ENCODE measurements at places on chromosomes 13 and 19. TPM values are rescaled to one million over a fixed set of nuclear protein-coding genes. Genes with fewer than 3 reads are reported as not detected.

DNA sequence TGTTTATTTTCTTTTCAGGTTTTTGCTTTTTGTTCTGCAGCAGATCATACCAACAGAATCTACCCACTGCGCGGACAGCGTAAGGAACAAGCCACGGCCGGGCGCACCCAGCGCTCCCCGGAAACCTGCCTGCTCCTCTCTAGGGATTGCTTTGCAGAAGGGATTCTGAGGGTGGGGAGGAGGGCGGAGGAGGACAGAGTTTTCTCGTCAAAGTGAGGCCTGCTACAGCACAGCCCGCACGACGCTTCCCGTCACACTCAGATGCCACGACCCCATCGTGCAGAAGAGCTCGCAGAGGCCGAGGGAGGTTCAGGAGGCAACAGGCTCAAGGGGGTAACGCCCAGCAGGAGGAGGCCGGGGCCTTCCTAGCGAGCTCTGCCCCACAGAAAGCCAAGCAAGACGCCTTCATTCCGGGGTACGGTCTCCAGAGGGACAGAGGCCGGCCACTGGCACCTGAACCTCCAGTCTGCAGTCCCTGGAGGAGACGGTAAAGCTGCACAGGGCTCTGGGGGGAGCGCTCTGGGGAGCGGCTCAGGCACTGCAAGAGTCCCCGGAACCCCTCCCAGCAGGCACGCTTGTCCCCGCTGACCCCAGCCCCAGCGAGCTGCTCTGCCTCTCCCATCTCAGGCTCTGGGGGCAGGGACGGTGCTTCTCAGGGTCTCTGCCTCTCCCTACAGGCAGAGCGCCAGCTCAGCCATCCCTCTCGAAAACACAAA lies 6.9 kb downstream of the REXO1 start:
- H3K27ac ChIP-seq: no peak overlapping the region
- H3K4me1 ChIP-seq: peaks cover 21% of the 10 kb centered on the region
- no peaks in the 10 kb centered on the region for H3K27me3 ChIP-seq
- H3K4me3 ChIP-seq: no peak overlapping the region
- no peak for DNase-seq
- no peaks in the 10 kb centered on the region for H3K36me3 ChIP-seq

Gene PSG6
- not detected for total RNA-seq

Gene REXO1
- 29.8 TPM for total RNA-seq

Gene ZNF571
- 34.2 TPM for total RNA-seq

Gene ACER1
- total RNA-seq: 5.3 TPM

GRCh38 chr19:29263305-29264135 lies 50.6 kb upstream of the UQCRFS1 start:
- no peaks in the 10 kb centered on the region for H3K27me3 ChIP-seq
- H3K4me3 ChIP-seq: no peak overlapping the region
- no peaks in the 10 kb centered on the region for H3K36me3 ChIP-seq
- no peak for DNase-seq
- no peak overlapping the region for H3K27ac ChIP-seq

GRCh38 chr19:53789708-53790678 lies 34.1 kb downstream of the NLRP12 start:
- no peaks in the 10 kb centered on the region for H3K27me3 ChIP-seq
- H3K4me1 ChIP-seq: no peaks in the 10 kb centered on the region
- no peak overlapping the region for H3K27ac ChIP-seq
- DNase-seq: no peak
- no peaks in the 10 kb centered on the region for H3K36me3 ChIP-seq

DNA sequence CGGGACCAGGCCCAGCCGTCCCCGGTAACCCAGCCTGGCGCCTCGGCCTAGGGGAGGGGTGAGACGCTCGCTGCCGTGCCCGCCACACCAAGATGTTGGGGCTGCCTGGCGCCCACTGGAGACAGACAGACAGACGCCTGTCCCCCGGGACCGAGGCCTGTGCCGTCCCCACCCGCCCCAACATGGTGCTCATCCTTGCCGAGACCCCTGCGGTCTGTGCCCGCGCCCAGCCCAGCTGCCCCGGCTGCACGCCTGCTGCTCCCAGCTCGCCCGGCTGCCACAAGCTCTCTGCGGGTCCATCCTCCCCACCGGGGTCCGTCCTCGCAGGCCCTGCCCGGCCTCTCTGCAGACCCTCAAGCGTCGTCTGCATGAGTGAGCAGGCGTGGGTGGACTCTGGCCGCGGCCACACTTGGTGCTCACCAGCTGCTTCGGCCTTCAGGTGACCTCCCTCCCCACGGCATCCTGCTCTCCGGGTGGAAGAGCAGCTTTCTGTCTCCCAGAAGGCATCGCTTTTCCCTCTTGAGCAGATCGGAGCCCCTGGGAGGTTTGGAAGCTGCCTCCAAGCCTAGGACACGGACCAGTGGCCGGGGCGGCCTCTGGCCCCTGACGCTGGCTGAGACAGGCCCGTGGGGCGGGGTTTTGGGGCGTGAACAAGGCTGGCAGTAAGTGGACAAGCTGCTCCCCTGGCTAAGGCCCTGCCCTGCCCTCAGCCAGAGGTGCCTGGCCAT lies 6.7 kb upstream of the TMPRSS9 start:
- H3K36me3 ChIP-seq: no peaks in the 10 kb centered on the region
- H3K4me3 ChIP-seq: no peak overlapping the region
- no peaks in the 10 kb centered on the region for H3K27me3 ChIP-seq
- H3K27ac ChIP-seq: no peak overlapping the region
- no peaks in the 10 kb centered on the region for H3K4me1 ChIP-seq
- no peak for DNase-seq

GRCh38 chr13:80237646-80238045 lies 103.3 kb downstream of the SPRY2 start:
- no peak for DNase-seq
- H3K4me3 ChIP-seq: no peak overlapping the region
- H3K36me3 ChIP-seq: no peaks in the 10 kb centered on the region
- no peaks in the 10 kb centered on the region for H3K4me1 ChIP-seq
- no peak overlapping the region for H3K27ac ChIP-seq

GRCh38 chr19:42345191-42345812 lies 19.9 kb downstream of the MEGF8 start:
- H3K27me3 ChIP-seq: no peaks in the 10 kb centered on the region
- no peak overlapping the region for H3K4me3 ChIP-seq
- no peak for DNase-seq
- H3K36me3 ChIP-seq: peaks cover 4% of the 10 kb centered on the region

GRCh38 chr13:40191186-40191980 lies 475.1 kb downstream of the FOXO1 start:
- no peaks in the 10 kb centered on the region for H3K36me3 ChIP-seq
- no peak overlapping the region for H3K4me3 ChIP-seq
- H3K27me3 ChIP-seq: no peaks in the 10 kb centered on the region

- H3K36me3 ChIP-seq: no peaks in the 10 kb centered on the region
- H3K27ac ChIP-seq: peak overlapping the region; percentile 51
- no peaks in the 10 kb centered on the region for H3K27me3 ChIP-seq
- DNase-seq: no peak
- H3K4me1 ChIP-seq: no peaks in the 10 kb centered on the region
- no peak overlapping the region for H3K4me3 ChIP-seq
Measured at GRCh38 chr19:47723581-47723940, 10.3 kb downstream of the EHD2 start.

- peaks cover 16% of the 10 kb centered on the region for H3K36me3 ChIP-seq
- no peaks in the 10 kb centered on the region for H3K27me3 ChIP-seq
- DNase-seq: no peak
- no peak overlapping the region for H3K27ac ChIP-seq
- H3K4me3 ChIP-seq: no peak overlapping the region
Measured at GRCh38 chr19:38812009-38812840, 520 bp downstream of the LGALS4 start.

- DNase-seq: no peak
- H3K27ac ChIP-seq: no peak overlapping the region
- no peaks in the 10 kb centered on the region for H3K27me3 ChIP-seq
- H3K4me1 ChIP-seq: no peaks in the 10 kb centered on the region
Measured at GRCh38 chr19:29271911-29272310, 59.0 kb upstream of the UQCRFS1 start.

DNA sequence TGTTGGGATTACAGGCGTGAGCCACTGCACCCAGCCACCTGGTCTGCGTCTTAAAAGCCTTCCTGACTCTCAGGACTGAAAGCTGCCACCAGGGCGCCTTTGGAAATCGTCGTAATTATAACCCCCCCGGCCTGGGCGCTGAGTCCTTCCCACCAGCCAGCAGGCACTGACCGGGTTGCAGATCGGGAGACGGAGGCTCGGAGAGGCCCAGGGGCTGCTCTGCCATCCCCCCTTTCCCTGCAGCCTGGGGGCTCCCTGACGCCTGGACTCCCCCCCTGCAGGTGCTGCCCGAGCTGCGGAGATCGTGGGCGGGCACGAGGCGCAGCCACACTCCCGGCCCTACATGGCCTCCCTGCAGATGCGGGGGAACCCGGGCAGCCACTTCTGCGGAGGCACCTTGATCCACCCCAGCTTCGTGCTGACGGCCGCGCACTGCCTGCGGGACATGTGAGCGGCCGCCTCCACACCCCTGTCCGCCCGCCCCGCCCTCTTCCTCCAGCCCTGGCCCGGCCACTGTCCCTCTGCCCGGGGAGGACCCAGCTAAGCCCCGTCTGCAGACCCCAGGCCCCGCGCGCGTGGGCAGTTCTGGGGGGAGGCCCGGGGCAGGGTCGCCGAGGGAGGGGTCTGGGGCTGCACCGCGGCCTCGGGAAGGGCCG lies 2.5 kb downstream of the PRTN3 start:
- H3K27ac ChIP-seq: no peak overlapping the region
- no peak for DNase-seq
- no peaks in the 10 kb centered on the region for H3K36me3 ChIP-seq
- peak overlapping the region; percentile 3 for H3K4me3 ChIP-seq
- H3K4me1 ChIP-seq: no peaks in the 10 kb centered on the region

DNA sequence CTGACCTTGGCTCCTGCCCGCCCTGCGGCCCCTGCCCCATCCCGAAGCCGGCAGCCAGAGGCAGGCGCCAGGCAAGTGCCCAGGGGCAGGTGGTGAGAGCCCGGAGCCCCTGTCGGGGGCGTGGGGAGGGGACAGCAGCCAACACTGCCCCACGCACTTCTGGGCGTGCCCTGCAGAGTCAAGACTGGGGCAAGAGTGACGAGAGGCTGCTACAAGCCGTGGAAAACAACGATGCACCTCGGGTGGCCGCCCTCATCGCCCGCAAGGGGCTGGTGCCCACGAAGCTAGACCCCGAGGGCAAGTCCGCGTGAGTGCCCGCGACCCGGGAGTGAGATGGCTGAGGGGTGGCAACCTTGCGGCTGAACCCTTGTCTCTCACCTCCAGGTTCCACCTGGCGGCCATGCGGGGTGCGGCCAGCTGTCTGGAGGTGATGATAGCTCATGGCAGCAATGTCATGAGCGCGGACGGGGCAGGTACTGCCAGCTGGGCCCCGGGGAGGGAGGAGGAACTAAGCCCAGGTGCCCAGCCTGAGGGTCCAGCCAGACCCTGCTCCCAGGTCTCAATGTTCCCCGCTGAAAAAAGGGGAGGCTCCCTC lies 17.3 kb downstream of the ANKRD24 start:
- no peaks in the 10 kb centered on the region for H3K4me1 ChIP-seq
- no peaks in the 10 kb centered on the region for H3K36me3 ChIP-seq
- no peak for DNase-seq
- no peak overlapping the region for H3K27ac ChIP-seq
- peaks cover 13% of the 10 kb centered on the region for H3K27me3 ChIP-seq

GRCh38 chr13:46622630-46623256 lies 69.8 kb downstream of the LRCH1 start:
- no peak overlapping the region for H3K4me3 ChIP-seq
- no peaks in the 10 kb centered on the region for H3K36me3 ChIP-seq
- DNase-seq: peak; percentile 18
- H3K27ac ChIP-seq: no peak overlapping the region

GRCh38 chr13:26280822-26281221 lies 26.9 kb downstream of the CDK8 start:
- H3K4me1 ChIP-seq: no peaks in the 10 kb centered on the region
- no peaks in the 10 kb centered on the region for H3K27me3 ChIP-seq
- no peak for DNase-seq
- no peaks in the 10 kb centered on the region for H3K36me3 ChIP-seq
- H3K27ac ChIP-seq: no peak overlapping the region
- H3K4me3 ChIP-seq: no peak overlapping the region

- H3K27ac ChIP-seq: peak overlapping the region; percentile 49
- no peaks in the 10 kb centered on the region for H3K27me3 ChIP-seq
- no peak overlapping the region for H3K4me3 ChIP-seq
- DNase-seq: no peak
- peaks cover 20% of the 10 kb centered on the region for H3K4me1 ChIP-seq
- H3K36me3 ChIP-seq: peaks cover 17% of the 10 kb centered on the region
Measured at GRCh38 chr19:13072188-13072908, 30.3 kb downstream of the LYL1 start.

Gene POLR2I
- 45.6 TPM for total RNA-seq

GRCh38 chr19:3359919-3360420 lies 6.4 kb upstream of the NFIC start:
- peak overlapping the region; percentile 99 for H3K4me3 ChIP-seq
- no peaks in the 10 kb centered on the region for H3K36me3 ChIP-seq
- no peak for DNase-seq

DNA sequence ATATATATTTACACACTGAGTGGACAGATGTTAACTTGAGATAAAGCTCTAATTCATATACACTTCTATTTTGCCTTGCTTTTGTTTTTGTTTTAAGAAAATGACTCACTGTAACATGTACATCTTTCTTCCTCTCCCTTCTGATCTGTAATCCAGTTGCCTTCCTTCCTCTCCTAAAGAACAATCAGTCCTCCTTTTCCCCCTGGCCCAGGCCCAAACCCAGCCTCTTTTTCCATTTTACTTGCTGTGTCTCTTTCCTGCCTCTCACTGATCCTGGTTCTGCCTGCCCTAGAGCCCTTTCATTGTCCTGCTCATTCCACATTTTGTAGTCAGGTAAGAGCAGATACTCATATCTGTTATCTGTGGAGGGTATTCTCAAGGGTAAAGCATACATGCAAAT lies 50.8 kb downstream of the ZAR1L start:
- no peak overlapping the region for H3K27ac ChIP-seq
- peaks cover 4% of the 10 kb centered on the region for H3K36me3 ChIP-seq
- DNase-seq: no peak
- H3K4me1 ChIP-seq: no peaks in the 10 kb centered on the region

- H3K4me3 ChIP-seq: no peak overlapping the region
- DNase-seq: no peak
- no peaks in the 10 kb centered on the region for H3K36me3 ChIP-seq
- H3K27ac ChIP-seq: no peak overlapping the region
Measured at GRCh38 chr13:23212671-23213070, 31.9 kb downstream of the SGCG start.

DNA sequence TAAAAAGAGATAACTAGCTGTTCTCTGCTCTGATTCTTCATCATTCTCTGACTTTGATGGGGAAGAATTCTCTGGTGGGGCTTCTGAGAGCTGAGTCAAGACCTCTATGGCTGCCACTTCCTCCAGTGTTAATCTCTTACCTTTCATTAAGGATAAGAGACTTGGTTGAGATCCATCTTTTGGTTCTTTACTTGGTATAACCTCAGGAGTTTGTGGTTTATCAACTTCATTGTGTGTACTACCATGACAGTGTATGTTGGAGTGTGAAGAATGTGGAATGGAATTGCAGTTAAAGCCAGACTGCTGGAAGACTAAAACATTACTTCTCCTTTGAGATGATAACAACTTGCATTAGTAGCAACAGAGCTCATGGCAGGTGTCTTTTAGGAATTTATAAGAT lies 222.0 kb downstream of the SLITRK5 start:
- H3K36me3 ChIP-seq: no peaks in the 10 kb centered on the region
- H3K4me1 ChIP-seq: no peaks in the 10 kb centered on the region
- no peak overlapping the region for H3K27ac ChIP-seq
- H3K27me3 ChIP-seq: no peaks in the 10 kb centered on the region

- no peaks in the 10 kb centered on the region for H3K27me3 ChIP-seq
- H3K27ac ChIP-seq: no peak overlapping the region
- no peak for DNase-seq
- no peaks in the 10 kb centered on the region for H3K4me1 ChIP-seq
- H3K4me3 ChIP-seq: no peak overlapping the region
Measured at GRCh38 chr13:106186366-106187030, 349.0 kb downstream of the EFNB2 start.

Gene DHRS12
- 19.8 TPM for total RNA-seq

GRCh38 chr13:49776871-49777270 lies 15.6 kb downstream of the KPNA3 start:
- no peaks in the 10 kb centered on the region for H3K4me1 ChIP-seq
- no peaks in the 10 kb centered on the region for H3K27me3 ChIP-seq
- no peak overlapping the region for H3K27ac ChIP-seq
- no peak for DNase-seq
